ENCODE measurements at places on chromosomes 3 and 15. TPM values are rescaled to one million over a fixed set of nuclear protein-coding genes. Genes with fewer than 3 reads are reported as not detected.

- DNase-seq, result peak; percentile 43
Measured at GRCh38 chr3:124563376-124563775, 166.9 kb upstream of the UMPS start.

GOLGA8T gene
- not detected for total RNA-seq

DAZL gene
- not detected for total RNA-seq

AGTR1 gene
- total RNA-seq, result 10.3 TPM

GRCh38 chr3:44321335-44321734, 17.2 kb upstream of the TCAIM start:
- DNase-seq, result no peak

PHLDB2 gene
- 13.0 TPM for total RNA-seq

DNA sequence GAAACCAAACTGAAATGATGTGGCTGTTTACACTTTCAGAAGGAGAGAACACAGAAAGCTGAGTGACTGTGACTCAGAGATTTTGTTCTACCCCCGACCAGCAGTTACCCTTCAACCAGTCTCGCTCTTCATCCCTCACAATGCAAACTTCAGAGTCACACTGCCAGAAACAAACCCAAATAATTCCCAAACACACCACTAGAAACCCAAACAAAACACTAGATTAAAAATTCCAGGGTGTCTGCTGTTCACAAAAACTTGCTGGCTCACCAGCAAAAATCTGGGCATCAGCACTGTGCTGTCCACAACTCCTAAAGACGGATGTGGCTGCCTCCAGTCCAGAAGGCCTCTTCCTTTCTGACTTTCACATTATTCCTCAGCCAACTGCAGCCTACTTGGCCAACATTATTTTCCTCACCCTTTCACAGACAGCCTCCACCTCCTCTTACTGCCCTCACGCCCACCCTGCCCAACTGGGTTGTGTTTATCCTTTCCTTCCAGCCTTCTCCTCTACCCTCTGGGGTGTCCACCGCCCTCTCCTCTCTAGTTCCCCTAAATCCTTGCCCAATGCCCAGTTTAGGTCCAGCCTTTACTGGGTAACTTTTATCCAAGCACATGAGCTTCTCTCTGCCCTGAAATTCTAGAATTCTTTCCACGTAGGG, 71.4 kb downstream of the MECOM start:
- no peak for DNase-seq

GRCh38 chr3:36924744-36925521, 19.9 kb downstream of the TRANK1 start:
- no peak for DNase-seq

DNA sequence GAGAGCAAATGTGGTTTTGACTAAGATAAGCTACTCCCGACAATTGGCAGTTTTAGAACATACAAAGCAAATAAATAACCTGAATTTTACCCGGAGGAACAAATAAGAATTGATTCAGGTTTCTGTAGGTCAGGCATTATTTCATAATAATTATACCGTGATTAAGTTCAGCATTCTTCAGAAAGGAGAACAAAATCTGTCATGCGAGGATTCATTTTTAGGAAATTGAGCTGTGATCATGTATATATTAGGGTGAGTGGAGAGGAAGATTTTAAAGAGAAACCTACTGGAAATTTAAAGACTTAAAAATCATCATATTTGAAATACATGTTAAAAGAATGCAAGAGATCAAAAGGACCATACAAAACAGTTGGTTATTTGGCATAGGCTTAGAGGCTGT, 20.5 kb downstream of the ZNF609 start:
- DNase-seq, result no peak

GRAMD2A gene
- 0.29 TPM for total RNA-seq

- no peak for DNase-seq
Measured at GRCh38 chr15:65068403-65068788, 605 bp upstream of the RASL12 start.

PLA2G4F gene
- 15.6 TPM for total RNA-seq

- no peak for DNase-seq
Measured at GRCh38 chr15:100269831-100270230, 71.9 kb downstream of the ADAMTS17 start.

- no peak for DNase-seq
Measured at GRCh38 chr3:66414846-66415245, 86.0 kb downstream of the LRIG1 start.

GRCh38 chr3:149535333-149535685, 60.8 kb downstream of the TM4SF4 start:
- DNase-seq, result no peak

CHRD gene
- total RNA-seq, result 27.2 TPM

DNA sequence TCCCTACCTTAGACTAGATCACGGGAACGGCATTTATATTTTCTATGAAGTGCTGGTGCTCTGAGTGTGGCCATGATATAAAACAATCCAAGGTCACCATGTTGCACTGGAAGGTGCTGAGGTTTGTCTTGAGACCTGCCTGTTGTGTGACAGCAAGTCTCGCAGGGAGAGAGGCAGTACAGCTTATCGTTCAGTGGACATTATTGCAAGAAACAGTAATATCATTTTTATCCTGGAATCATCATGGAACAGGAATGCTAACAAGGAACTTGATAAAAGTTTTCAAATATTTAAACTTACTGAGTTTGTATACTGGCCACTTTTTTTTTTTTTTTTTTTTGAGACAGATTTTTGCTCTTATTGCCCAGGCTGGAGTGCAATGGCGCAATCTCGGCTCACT, 40.0 kb upstream of the GCNT3 start:
- DNase-seq, result no peak

DNA sequence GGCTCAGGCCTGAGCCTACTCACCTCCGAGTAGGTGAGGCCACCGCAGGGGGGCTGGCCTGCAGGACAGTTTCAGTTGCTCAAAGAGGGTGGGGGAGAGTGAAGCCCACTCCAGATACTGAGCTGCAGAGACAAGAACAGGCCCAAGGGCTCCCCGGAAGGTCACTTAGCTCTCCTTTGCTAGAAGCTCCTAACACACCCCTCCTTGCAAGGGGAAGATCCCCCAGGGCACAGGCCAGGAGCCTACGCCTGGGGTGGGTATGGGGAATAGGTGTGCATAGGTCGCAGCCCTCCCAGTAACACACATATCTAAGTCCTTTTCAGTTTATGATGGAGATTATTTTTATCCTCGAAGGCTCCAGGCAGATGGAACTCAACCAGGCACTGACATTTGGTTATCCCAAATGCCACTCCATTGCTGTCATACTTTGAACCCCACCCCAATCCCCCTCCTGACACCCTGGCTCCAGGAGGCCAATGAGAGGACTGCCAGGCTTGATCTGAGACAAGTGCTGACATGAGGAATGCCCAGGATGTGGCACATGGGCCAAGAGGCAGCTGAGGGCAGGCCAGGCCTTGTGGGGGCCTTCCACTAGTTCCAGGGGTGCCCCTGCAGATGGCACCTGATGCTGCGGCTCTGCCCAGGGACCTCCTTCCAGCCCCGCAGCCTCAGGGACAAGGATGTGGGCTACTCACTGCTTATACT, 1.1 kb upstream of the MUSTN1 start:
- no peak for DNase-seq

DNA sequence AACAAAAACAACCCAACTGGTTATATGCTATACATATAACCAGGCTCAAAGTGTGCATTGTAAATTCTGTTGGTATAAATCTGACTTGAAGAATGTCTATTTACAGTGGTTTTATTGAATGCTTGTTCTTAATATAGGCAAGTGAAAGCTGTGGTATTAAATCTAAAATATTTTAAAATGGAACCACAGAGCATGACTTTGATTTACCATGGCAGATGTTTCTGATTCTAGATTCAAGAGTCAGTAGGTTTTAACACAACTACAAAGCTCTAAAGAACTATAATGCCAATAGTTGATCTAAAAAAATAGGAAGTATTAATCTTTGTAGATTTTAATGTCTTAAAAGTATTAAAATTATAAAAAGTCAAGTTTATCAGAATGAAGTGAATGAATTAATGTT, 141.9 kb upstream of the PLSCR5 start:
- DNase-seq, result no peak

GRCh38 chr3:7188551-7188950, 327.6 kb downstream of the GRM7 start:
- no peak for DNase-seq

DNA sequence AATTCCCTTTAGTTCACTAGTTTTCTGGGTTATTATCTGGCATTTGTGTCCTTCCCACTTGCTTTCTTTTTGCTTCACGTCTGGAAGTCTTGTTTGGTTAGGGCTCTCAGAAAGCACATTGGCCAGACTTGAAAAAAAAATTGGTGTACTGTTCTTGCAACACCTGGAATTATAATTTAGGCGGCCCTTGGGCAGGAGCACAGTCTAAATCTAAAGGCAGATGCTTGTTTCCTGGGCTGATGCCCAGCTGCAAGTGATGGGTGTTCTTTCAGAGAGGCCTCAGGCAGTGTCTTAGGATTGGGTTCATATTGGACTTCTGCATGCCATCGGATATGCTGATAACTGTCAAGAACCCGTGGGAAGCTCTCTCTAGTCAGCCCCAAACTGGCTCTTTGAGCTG, 521.5 kb downstream of the PDCD6IP start:
- no peak for DNase-seq

DNA sequence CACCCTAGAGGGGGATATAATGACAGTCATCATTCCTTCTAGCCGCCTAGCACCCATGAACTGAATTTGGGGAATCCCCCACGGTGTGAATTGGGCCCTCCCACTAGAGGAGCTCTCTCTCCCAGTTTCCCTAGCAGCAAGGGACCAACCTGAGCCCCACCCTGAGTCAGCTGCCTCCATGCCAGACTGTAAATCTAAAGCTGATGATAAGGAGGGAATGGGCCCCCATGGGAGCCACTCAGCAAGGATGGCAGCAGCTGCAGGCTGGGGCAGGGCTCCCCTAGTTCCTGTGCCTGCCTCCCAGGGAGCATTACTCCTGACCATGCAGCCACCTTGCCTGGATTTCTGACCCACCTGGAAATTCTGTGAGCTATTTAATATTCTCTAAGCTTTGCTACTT, 57.0 kb upstream of the PXYLP1 start:
- no peak for DNase-seq

- DNase-seq, result no peak
Measured at GRCh38 chr3:179450261-179450701, 989 bp downstream of the GNB4 start.

Data from stomach (tissue), 19 donors.